Fibroblast of pulmonary artery (primary cell): ENCODE measurements at places on chromosomes 16 and 17.

- DNase-seq: no peak
Measured at GRCh38 chr16:57988929-57989328, 11.5 kb downstream of the ZNF319 start.

DNA sequence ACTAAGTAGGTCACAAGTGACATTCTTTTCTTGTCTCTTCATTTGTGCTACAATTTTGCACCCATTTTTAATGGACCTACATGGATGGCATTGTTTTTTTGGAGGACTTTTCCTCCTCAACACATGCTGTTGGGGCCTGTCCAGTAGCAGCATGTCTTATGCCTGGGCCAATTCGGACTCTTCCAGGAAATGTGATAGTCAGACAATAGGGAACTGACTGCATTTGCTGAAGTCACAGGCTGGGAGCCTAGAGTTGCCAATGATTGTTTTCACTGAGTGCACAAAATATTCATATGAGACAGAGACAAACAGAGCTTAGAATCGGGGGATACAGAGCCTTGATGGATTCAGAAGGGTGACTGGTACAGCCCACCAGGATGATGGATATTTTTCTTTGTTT lies 867.3 kb upstream of the GOT2 start:
- peak; percentile 12 for DNase-seq

DNA sequence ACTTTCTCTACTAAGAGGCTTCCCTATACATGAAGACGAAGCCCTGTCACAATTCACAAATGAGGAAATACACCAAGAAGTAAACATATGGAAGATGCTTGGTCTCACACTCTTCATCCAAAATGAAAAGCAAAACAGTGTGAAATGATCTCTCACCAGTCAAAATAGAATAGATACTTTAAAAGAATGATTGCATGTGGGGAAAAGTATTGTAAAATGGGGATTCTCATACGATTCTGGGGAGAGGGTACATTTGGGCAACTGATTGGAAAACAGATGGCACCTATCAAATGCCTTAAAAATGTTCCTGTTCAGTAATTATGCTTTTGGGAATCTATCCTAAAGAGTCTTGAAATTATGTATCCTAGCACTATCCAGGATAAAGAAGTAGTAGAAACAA lies 78.1 kb downstream of the ASIC2 start:
- DNase-seq: no peak

GRCh38 chr16:3161235-3162018 lies 26.6 kb upstream of the OR1F1 start:
- no peak for DNase-seq

GRCh38 chr16:3317315-3317999 lies 12.2 kb downstream of the ZNF75A start:
- DNase-seq: peak; percentile 35

- no peak for DNase-seq
Measured at GRCh38 chr17:61986898-61987297, 59.1 kb upstream of the INTS2 start.

- DNase-seq: peak; percentile 41
Measured at GRCh38 chr17:47855737-47856136, 4.8 kb upstream of the SP6 start.

DNA sequence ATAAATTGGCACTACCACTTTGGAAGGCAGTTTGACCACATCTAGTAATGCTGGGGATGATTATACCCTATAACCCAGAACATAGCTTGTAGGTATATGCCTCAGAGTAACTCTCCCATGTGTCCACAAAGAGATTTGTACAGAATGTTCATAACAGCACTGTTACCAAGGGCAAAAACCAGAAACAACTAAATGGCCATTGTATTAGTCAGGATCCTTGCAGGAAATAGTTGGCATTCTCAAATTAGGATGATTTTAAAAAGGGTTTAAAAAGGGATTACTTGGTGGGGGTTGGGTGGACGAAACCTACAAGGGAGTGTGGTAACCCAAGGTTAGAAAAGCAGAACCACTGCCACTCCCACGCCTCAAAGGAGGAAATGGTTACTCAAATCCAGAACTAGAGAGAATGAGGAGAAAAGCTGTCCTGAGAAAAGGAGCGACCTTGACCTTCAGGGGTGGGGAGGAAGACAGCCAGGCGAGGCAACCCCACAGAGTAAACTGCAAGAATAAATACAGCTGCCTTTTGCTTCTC lies 2.1 kb downstream of the CPPED1 start:
- DNase-seq: peak; percentile 96

- DNase-seq: no peak
Measured at GRCh38 chr17:46911311-46911710, 11.6 kb upstream of the GOSR2 start.

- DNase-seq: peak; percentile 46
Measured at GRCh38 chr16:3951861-3952736, 71.6 kb upstream of the CREBBP start.

GRCh38 chr17:30939051-30939689 lies 17.4 kb downstream of the ADAP2 start:
- no peak for DNase-seq

DNA sequence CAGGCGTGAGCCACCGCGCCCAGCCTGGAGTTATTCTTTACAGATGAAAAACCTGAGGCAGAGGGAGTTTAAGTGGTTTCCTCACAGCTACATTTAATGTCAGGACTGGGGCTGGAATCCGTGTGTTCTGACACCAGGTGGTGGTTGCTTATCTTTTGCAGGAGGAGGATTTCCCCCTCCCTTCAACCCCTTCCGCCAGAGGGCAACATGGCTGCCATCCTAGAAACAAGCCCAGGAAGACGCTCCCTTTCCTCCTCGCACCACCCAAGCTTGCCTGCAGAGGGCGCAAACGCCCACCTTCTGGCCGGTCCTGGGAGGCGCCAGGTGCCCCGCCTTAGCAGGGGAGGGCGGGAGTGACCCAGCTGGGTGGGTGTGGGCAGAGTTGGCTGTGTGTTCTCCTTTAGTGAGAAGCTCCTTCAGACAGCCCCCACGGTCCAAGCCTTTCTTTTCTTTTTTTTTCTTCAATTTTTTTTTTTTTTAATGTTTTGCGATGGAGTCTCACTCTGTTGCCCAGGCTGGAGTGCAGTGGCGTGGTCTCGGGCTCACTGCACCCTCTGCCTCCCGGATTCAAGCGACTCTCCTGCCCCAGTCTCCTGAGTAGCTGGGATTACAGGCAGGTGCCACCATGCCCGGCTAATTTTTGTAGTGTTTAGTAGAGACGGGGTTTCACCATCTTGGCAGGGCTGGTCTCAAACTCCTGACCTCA lies 9.9 kb upstream of the RAP1GAP2 start:
- DNase-seq: peak; percentile 83

DNA sequence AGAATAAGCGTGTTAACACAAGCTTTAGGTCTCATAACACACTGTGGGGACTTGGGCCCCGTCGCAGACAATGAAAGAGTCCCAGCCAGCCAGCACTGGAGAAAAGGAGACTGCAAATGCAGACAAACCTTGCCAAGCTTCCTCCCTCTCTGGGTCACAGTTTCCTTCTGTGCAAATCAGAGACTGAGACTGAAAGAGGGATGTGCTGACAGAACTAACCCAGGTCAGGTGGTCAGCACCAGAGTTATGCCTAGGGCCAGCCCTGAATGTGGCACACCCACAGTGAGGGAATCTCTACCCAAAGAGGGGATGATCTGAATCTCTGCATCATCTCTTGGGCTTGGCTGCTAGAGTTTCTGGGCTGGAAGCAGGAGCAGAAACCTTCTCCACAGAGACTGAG lies 282.3 kb upstream of the CCL2 start:
- no peak for DNase-seq

DNA sequence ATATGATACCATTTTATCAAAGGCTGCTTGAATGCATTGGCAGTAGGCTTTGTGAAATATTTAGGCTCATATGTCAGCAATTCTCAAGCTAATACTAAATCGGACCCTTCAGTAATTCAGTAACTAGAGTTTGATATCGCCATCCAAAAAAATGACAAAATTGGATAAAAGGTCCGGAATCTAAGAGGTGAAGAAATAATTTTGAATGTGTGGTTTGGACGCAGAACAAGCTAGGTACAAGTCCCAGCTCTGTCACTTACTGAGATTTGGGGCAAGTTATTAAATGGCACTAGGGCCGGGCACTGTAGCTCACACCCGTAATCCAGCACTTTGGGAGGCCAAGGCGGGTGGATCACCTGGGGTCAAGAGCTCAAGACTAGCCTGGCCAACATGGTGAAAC lies 956.5 kb downstream of the CDH11 start:
- no peak for DNase-seq

DNA sequence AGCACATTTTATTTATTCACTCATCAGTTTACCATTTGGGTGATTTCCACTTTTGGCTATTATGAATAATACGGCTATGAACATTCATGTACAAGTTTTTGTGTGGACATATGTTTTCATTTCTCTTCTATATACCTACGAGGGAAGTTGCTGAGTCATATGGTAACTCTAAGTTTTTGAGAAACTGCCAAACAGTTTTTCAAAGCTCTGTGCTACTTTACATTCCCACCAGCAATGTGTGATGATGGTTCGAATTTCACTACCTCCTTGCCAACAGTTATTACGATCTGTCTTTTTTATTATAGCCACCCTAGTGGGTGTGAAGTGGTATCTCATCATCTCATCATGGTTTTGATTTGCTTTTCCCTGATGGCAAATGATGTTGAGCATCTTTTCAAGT lies 63.7 kb upstream of the MRTFB start:
- DNase-seq: peak; percentile 66

GRCh38 chr17:9401434-9401833 lies 174.2 kb downstream of the STX8 start:
- peak; percentile 61 for DNase-seq

- DNase-seq: no peak
Measured at GRCh38 chr16:29988346-29989075, 6.9 kb downstream of the HIRIP3 start.

- peak; percentile 99 for DNase-seq
Measured at GRCh38 chr17:47239967-47240651, 13.5 kb upstream of the ITGB3 start.

DNA sequence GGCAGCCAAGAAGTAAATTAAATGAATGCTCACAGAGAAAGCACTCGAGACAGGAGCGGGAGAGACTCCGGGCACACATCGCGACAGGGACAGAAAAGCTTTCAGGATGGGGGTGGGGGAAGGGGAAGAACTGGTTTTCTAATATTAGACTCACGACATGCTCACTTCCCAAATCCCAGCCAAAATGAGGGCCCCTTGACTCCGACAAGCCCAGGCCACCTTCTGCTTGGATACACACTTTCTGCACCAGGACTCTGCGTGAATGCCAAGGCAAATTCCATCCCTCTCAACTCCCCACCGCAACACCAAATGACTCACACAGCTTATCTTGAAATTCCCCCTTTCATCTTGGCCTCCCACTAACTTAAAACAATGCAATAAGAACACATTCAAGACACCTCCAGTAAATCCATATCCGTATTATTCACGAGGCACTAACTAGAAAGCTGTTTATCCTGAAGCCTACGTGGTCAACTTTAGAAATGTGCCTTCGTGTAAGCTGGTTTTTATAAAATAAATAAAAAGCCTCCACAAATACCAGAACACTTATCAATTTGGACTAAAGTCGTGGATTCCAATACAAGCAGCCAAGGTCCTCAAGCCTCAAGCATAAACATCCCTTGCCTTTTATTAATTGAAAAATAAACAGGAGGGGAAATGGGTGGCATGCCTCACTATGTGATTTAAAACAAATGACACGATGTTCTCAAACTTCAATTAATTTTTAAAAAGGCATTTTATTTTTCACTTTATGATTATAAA lies 46.1 kb downstream of the NXN start:
- peak; percentile 95 for DNase-seq

DNA sequence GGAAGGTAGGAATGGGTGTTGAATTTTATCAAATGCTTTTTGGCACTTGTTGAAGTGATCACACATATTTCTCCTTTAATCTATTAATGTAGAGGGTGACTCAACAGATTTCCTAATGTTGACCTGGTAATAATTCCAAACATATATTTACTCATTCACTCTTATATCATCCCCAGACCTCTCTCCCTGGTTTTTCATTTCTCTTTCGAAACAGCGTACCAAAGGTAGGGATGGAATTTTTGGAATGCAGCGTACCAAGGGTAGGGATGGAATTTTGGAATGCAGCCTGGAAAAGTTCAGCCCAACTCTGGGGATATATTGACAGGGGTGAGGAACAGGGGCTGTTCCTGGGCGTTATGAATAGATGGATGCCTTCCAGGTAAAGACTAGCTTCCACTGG lies 7.3 kb downstream of the KIF18B start:
- peak; percentile 69 for DNase-seq

DNA sequence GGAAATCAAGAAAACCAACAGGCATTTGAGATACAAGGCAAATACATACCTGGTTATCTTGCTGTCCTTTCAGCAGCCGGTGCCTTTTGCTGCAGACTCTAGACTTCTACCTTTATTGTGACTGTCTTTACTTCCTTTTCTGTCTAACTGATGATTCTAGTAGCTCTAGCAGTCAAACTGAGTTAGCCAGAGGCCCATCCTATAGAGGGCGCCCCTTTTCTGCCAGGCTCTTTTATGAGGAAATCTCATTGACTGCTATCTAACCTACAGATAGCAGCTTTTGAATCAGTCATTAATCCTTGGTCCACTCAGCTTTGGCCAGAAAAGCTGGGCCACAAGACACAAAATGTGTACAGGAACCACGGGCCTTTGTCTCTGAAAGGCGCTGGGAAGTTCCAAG lies 87.5 kb upstream of the WSB1 start:
- no peak for DNase-seq

DNA sequence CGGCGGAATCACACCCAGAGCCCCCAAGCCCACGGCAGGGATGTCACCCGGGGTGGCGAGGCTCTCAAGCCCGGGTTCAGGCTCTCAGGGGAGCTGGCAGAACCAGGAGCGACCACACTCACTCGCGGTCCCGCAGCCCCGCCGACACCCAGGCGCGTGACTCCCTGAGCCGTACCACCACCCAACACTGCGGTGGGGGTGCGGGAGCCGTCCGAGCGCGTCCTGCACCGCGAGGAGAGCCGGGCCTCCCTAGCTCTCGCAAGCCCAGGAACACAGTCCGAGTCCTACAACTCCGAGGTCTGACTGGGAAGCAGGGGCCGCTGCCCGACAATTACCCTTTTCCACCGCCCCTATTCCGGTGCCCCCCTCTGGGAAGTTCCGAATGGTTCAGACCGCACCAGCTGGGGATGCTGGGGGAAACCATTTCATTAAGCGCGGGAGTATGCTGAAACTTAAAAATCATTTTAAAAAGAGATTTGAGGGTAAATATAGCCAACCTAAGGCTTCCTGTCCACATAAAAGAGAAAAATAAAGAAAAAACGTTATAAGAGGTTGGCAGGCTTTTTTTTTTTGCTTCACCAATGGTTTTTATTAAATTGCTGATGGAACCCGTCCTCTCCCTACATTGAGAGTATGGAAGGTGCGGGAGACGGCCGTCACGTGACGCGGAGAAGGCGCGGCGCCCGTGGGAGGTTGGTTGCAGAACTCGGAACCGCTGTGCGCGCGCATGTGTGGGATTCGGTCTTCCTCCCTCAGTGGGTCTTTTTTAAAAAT lies at the start of gene FLCN:
FLCN (minus strand) TSS at position 143 of the 774 bp plus-strand sequence. CDS start 9,031 bp downstream, outside the sequence.
- peak; percentile 91 for DNase-seq
